ENCODE measurements at places on chromosomes 1 and 21.

DNA sequence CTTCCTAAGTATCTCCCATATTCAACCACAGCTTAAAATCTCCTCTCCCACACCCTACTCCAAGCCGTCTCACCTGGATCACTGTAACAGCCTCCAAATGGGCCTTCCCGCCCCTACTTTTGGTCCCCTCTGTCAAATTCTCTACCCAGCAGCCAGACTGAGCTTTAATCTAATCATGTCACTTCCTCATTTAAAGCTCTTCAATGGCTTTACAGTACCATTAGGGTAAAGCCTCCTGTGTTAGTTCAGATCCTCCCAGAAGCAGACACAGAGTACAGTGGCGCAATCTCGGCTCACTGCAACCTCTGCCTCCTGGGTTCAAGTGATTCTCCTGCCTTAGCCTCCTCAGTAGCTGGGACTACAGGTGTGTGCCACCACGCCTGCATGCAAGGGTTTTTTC is 46.8 kb upstream of the PSEN2 start:
- DNase-seq = no peak

GRCh38 chr1:12622506-12622905 is 4.5 kb upstream of the DHRS3 start:
- no peak for DNase-seq

GRCh38 chr1:237396426-237396825 is 354.4 kb downstream of the RYR2 start:
- DNase-seq = no peak

GRCh38 chr1:237279629-237280028 is 237.6 kb downstream of the RYR2 start:
- DNase-seq = no peak

DNA sequence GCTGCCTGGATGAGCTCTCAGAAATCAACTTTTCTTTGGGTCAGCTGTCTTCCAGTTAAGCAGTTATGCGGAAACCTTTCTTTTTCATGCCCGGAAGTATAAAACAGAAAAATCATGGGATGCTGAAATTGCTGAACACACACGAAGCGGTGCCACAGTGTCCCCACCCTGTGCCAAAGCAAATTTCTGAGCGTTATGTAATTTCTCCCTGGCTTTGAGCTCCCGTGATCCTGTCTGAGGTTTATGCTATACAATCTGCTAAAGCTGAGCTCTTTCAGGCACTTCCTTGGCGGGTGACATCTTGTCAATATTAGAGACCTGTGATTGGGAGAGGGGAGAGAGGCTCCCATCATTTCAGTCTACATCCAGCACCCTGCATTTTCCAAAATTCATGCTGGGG is 201.7 kb downstream of the ROR1 start:
- no peak for DNase-seq

DNA sequence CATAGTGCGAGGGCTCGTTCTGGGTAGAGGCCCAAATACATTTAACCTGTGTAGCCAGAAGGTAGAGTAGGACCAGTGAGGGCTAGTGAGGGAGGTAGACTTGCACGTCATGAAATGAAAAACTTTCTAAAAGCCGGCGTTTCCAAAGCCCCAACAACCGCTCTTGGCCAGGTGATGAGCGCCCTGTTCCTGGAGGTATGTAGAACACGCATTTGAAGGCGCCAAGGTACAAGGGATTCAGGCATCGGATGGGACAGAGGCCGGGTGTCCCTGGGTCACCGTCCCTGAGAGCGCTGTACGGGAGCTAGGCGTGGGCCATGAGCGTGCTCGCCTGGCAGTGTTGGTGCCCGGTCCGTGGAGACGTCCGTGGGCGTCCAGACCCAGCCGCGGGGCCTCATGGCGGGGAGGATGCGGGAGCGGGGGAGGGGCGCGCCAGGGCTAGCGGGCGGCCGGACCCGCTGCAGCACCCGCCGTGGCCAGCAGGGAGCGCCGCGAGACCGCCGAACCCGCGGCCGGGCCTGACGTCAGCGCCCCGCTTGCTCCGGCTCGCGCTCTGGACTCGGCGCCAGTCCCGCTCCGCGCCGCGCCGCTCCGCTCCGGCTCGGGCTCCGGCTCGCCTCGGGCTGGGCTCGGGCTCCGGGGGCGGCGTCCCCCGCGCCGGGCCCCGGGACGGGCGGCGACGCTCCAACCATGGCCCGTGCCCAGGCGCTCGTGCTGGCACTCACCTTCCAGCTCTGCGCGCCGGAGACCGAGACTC is at the start of gene PTPRU:
Gene PTPRU (plus strand): TSS at position 568 of the 757 bp plus-strand sequence. CDS start 123 bp downstream, at position 691.
- DNase-seq = peak; percentile 24

GRCh38 chr1:110205156-110205555 is 5.0 kb upstream of the KCNC4 start:
- DNase-seq = no peak

DNA sequence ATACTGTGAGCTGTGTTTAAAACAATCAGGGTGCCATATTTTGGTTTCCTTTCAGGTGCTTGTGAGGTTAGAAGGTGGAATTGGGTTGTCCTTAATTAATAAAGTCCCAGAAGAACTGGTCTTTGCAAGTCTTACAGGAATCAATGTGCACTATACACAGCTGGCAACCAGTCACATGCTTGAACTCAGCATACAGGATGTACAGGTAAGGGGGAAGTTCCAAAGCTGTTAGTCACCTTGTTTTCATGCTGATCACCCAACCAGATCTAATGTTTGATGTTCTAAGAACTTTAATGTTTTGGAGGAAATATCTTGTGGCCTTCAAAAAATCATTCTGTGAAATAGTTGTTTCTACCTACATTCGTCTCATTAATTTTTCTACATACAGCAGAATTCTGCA is 156.3 kb downstream of the VPS13D start:
- DNase-seq = no peak

- no peak for DNase-seq
These were observed 33.1 kb downstream of the SLC2A7 start for GRCh38 chr1:8992936-8993687.

- no peak for DNase-seq
These were observed 62.1 kb downstream of the KDM1A start for GRCh38 chr1:23081376-23081775.

DNA sequence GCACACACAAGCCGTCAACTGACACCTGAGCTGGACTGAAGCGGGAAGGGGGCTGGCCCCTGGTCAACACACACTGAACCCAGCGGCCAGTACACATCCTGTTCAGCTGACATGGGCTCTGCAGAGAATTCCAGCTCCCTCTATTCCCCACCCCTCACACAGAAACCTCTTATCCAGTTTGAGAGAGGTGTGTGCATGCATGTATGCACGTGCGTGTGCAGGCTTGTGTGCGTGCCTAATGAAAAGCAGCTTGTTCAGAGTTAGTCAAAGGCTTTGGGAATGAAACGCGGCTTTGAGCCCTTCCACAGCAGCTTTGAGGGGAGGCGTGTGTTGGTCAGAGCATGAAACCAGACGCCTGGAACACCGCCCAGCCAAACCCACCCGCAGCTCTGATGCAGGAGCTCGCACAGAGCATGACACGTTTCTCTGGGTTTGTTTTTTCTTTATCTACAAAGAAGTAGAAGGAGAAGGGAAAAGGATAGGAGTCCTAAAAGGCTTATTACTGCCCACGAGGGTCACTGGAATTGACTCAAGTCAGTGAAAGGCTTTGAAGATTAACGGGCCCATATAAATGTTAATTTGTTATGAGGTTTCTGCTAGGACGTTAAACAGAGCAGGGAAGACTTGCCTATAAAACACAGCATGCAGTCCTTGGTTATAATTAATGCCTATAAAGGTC is 184.2 kb downstream of the ETS2 start:
- DNase-seq = no peak

DNA sequence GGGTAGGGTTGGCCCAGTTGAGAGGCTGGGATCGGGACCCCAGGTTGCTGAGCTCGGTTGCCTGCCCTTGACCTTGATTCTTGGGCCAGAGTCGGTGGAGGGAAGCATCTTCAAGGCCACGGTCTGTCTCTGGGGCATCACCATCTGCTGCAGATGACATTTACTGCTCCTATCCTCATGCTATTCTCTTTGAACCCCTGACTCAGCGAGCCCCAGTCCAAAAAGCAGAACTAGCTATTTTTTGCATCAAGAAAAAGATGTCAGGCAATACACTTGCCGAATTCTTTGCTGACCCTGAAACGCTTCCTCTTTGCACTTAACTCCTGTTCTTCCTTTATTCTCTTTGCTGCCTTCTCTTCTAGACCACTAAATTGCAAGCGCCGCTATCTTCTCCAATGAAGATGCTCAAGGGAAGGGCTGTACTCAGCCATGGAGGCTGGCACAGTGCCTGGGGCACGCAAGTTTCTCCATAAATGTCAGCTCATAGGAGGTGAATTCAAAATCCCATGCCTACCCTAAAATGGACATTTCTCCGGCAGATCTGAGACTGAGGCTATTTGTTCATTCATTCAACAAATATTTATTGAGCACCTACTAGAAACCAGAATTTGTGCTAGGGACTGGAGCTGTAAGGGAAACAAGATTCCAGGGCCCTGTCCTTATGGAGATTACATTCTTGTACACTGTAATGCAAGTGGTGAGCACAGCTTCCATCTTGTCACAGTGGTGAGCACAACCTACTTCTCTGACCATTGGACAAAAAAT is 20.5 kb upstream of the CAPZB start:
- no peak for DNase-seq

- no peak for DNase-seq
These were observed 642.8 kb downstream of the PLA2G4A start for GRCh38 chr1:187471555-187471954.

- no peak for DNase-seq
These were observed 272.2 kb downstream of the PAPPA2 start for GRCh38 chr1:176735201-176735600.

- DNase-seq = no peak
These were observed 1806.8 kb downstream of the BRINP3 start for GRCh38 chr1:188670837-188671236.

DNA sequence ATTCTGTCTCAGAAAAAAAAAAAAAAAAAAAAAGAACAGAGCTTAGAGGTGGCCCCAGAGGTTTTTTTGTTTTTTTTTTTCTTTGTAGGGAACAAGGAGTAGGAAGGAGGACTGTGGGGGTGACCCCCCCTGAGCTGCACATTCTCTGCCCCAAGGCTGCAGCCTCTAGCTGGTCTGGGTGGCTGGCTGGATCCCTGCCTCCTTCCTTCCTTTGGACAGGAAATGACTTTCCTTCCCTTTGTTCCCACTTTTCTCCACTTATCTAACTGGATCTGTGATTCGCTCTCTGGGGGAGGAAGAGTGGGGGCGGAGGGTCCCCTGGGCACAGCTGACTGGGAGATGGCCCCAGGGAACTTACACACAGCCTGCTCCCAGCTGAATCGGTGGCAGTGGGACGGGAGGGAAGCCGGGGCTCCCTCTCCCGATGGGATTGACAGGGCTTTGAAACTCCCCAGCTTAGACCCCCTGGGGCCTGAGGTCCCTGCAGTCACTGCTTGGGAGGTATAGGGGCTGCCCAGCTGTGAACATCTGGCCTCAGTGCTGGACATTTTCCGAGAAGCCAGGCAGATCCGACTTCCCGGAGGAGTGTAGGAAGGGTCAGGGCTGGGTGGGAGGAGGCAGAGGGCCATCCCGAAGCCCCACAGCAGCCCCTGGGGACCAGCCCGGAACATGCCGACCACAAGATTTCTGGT is 2.1 kb downstream of the FBLIM1 start:
- DNase-seq = no peak

GRCh38 chr1:181141431-181141910 is 53.0 kb downstream of the IER5 start:
- DNase-seq = no peak

DNA sequence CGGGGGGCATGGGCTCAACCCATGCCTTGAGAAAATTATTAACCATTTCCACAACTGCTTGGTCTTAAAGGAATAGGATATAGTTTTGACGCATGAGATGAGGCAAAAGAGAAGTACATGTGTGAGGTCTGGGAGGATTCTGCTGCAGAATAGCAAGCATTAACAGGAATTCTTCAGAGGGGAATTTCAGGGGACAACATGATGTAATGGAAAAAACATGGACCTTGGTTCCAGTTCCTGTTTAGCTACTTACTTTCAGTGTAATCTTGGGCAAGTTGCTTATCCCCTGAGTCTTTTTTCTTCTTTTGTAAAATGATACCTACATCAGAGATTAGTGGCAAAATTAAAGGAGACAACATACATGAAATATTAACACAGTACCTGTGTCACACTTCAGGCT is 85.6 kb downstream of the PRRX1 start:
- no peak for DNase-seq

GRCh38 chr21:29302359-29302875 is 3.7 kb downstream of the BACH1 start:
- DNase-seq = no peak

- no peak for DNase-seq
These were observed 7.2 kb downstream of the CNIH3 start for GRCh38 chr1:224623310-224623714.

DNA sequence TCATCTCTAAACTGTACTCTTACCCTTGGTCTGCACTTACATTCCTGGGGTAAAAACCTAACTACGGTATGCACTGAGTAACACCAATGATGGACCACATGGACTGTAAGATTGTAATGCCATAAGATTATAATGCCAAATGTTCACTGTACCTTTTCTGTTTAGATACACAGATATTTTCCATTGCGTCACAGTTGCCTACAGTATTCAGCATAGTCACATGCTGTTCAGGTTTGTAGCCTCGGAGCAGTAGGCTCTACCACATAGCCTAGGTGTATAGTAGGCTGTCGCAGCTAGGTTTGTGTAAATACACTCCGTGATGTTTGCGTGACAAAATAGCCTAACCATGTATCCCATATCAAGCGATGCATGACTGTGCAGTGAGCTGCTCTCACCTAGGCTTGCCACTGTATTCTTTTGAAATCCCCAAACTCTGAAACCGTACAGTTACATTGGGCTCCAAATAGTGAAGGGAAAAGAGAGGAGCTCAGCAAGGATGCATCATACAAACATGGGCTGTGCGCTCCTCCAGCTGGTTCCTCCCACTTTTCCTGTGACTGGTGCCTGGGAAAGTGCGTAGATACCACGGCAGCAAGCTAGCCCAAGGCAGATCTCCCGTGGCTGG is 35.2 kb downstream of the CFAP57 start:
- DNase-seq = no peak

GRCh38 chr1:242211254-242212022 is 212.5 kb upstream of the MAP1LC3C start:
- no peak for DNase-seq

DNA sequence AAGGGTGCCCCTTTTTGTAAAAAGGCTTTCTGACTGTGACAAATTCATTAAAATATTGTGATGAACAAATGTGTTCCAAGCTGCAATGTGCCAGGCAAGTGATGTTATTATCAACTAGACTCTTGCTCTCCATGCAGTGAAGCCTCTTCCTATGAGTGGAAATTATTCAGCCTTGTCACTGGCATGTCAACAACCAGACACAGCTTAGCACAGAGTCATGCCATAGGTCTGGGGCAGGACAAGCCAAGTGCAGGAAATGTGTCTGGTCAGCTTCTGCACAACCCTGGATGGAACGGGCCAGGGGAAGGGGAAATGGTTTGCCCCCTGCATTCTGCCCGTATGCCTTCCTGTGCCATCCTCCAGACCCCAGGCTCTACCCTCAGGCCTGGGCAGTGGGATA is 27.4 kb upstream of the GJA5 start:
- no peak for DNase-seq

- DNase-seq = no peak
These were observed 183.4 kb upstream of the PTBP2 start for GRCh38 chr1:96538111-96538641.

- DNase-seq = no peak
These were observed 102.3 kb downstream of the OSBPL9 start for GRCh38 chr1:51719146-51719545.

Measured in stimulated activated CD4-positive, alpha-beta T cell treated with anti-CD3 and anti-CD28 coated beads, TNF-alpha, amount 100 ng/mL, for 1 hour (primary cell).